Spinal cord (tissue), 10 donors: ENCODE measurements at places on chromosomes 2 and 18.

DNA sequence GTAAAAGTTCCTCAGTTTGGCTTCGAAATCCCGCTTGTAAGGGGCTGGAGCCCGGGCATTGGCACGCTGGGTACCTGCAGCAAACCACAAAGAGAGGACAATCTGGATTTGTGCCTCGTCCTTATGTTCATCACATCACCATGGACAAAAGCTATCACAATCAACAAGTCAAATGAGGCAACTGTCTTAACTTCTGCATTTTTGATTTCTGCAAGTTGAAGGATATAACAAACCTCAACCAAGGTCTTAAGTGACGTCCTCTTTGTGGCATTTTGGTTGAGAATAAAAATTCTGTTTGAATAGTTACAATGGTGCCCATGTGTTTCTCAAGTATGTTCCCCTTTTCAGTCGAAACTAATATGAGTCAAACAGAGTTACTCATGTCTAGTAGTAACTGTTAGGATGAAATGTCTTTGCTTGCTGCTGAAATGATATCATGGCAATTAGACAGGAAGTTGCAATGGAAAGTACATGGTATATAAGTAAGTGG is 70.8 kb upstream of the STK17B start:
- no peak overlapping the region for H3K4me3 ChIP-seq
- H3K27ac ChIP-seq: no peak overlapping the region
- H3K36me3 ChIP-seq: peaks cover 3% of the 10 kb centered on the region
- H3K4me1 ChIP-seq: no peaks in the 10 kb centered on the region
- H3K27me3 ChIP-seq: no peaks in the 10 kb centered on the region

GRCh38 chr2:96537066-96537733 is 648 bp downstream of the ARID5A start:
- no peaks in the 10 kb centered on the region for H3K36me3 ChIP-seq
- peaks cover 10% of the 10 kb centered on the region for H3K27me3 ChIP-seq
- peak overlapping the region; percentile 68 for H3K4me3 ChIP-seq
- H3K4me1 ChIP-seq: peaks cover 49% of the 10 kb centered on the region
- no peak for DNase-seq
- peak overlapping the region; percentile 83 for H3K27ac ChIP-seq

- no peak overlapping the region for H3K27ac ChIP-seq
- H3K4me3 ChIP-seq: no peak overlapping the region
- peaks cover 7% of the 10 kb centered on the region for H3K4me1 ChIP-seq
Measured at GRCh38 chr2:5392658-5393057, 299.5 kb upstream of the SOX11 start.

DNA sequence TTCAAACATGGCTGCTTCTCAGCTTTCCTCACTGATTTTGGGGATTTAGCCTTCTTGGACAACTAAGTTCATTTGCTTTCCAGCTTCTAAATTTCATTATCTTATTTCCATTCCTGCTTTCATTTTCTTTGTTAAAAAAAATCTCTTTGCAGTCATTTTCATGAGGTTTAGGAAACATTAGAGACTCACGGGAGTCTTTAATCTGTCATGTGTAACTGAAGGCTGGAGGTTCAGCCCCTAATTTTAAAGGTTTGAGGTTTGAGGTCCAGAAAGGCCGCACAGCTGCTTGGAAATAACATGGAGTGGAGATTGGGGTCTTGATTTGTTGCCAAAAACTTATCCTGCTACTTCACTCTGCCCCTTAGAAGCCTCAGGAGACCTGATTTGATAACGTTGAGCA is 30.3 kb downstream of the PROKR1 start:
- no peaks in the 10 kb centered on the region for H3K36me3 ChIP-seq
- no peak overlapping the region for H3K27ac ChIP-seq
- no peak for DNase-seq
- no peaks in the 10 kb centered on the region for H3K4me1 ChIP-seq
- H3K4me3 ChIP-seq: no peak overlapping the region
- H3K27me3 ChIP-seq: no peaks in the 10 kb centered on the region

GRCh38 chr2:232418466-232419244 is 12.0 kb downstream of the ALPG start:
- DNase-seq: no peak
- peak overlapping the region; percentile 26 for H3K4me3 ChIP-seq
- H3K27ac ChIP-seq: no peak overlapping the region
- peaks cover 24% of the 10 kb centered on the region for H3K4me1 ChIP-seq

DNA sequence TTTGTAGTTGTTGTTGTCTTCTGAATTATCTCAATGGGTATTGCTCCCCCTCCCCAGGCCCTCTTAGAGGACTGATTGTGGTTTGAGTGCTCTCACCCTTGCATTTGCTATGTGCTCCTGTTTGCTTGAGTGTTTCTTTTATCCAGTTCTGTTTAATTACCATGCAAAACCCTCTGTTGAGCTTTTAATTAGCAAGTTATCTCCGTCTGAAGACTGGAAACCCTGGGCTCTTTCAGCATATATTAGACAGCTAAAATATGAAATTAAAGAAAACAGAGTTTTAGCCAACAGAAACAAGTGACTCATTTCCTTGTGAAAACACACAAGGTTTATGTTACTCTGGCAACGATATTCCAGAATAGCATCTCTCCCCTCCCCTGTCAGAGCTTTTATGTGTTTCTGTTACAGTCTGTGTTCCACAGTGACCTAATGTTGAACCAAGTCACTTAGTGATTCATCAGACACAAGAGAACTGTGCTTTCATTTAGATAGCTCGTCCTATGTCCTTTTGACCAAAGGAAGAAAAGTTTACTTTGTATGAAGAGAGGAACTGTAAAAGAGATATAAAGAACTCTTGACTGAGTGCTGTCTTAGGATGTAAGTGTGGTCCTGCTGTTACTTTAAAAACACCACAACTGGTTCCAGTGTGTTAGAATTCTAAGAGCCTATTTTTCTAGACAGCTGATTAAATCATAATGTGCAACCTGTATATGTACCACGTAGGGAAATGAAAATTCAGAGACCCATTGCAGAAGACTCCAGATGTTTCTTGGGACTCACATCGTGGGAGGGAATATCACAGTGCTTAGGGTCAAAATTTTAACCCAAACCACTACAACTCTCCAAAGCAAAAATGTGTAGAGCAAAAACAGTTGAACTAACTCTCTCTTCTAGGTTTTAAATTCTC is 172.8 kb upstream of the RBMS1 start:
- no peaks in the 10 kb centered on the region for H3K36me3 ChIP-seq
- H3K27me3 ChIP-seq: no peaks in the 10 kb centered on the region
- peak overlapping the region; percentile 73 for H3K27ac ChIP-seq
- no peak overlapping the region for H3K4me3 ChIP-seq

DNA sequence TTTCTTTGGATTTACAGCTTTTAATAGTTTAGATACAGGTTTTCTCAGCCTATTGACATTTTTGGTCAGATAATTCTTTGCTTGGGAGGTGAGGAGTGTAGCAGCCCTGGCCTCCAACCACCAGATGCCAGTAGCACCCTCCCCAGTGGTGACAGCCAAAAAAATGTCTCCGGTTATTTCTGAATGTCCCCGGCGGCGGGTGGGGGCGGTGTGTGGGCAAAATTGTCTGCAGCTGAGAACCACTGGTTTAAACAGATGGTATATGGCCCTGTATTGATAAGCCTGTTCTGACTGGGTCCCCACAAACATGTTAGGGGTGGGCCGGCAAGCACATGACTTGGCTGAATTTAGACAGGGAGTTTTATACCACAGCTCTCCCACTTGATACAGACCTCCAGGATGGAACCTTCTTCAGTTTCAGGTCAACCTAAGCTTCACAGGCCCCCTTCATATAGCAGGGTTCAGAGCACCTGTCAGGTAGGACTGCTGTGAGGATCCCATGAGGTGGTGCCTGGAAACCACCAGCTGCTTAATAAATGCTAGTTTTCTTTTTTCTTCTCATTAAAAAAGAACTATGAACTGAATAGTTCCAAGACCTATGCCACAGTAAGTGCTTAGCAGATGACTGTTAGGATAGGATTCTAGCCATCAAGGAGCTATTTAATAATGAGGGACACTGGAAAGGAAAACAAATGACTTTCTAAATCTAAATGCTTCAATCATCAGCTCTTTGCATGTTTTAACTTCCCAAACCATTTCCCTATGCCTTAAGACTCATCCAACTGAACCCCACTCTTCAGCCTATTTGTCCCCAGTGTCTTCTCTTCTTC is 18.1 kb downstream of the LPIN2 start:
- DNase-seq: no peak
- no peak overlapping the region for H3K27ac ChIP-seq
- H3K36me3 ChIP-seq: peaks cover 2% of the 10 kb centered on the region
- H3K4me1 ChIP-seq: peaks cover 17% of the 10 kb centered on the region
- no peak overlapping the region for H3K4me3 ChIP-seq

DNA sequence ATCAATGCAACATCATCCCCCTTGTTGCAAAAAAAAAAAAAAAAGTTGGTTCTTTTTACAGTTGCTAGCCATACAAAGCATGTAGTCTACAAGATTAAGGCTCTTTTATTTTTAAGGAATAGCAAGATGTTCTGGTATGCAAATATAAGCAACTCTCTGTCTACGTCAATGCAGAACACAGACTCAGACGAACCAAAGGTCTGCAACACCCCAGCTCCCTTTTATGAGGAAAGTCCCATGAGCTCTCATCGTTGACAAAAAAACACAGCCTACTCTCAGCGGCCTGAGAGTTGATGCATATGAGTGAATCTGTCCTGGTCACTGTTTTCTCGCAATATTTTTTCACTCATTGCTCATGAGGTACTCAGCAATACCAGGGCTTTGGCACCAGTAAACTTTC is 112.9 kb downstream of the STK39 start:
- no peaks in the 10 kb centered on the region for H3K4me1 ChIP-seq
- no peak for DNase-seq
- no peak overlapping the region for H3K4me3 ChIP-seq
- no peaks in the 10 kb centered on the region for H3K36me3 ChIP-seq
- H3K27ac ChIP-seq: no peak overlapping the region
- no peaks in the 10 kb centered on the region for H3K27me3 ChIP-seq

GRCh38 chr2:5735521-5735861 is 43.3 kb downstream of the SOX11 start:
- no peaks in the 10 kb centered on the region for H3K36me3 ChIP-seq
- H3K27me3 ChIP-seq: no peaks in the 10 kb centered on the region
- peaks cover 2% of the 10 kb centered on the region for H3K4me1 ChIP-seq
- no peak overlapping the region for H3K27ac ChIP-seq

DNA sequence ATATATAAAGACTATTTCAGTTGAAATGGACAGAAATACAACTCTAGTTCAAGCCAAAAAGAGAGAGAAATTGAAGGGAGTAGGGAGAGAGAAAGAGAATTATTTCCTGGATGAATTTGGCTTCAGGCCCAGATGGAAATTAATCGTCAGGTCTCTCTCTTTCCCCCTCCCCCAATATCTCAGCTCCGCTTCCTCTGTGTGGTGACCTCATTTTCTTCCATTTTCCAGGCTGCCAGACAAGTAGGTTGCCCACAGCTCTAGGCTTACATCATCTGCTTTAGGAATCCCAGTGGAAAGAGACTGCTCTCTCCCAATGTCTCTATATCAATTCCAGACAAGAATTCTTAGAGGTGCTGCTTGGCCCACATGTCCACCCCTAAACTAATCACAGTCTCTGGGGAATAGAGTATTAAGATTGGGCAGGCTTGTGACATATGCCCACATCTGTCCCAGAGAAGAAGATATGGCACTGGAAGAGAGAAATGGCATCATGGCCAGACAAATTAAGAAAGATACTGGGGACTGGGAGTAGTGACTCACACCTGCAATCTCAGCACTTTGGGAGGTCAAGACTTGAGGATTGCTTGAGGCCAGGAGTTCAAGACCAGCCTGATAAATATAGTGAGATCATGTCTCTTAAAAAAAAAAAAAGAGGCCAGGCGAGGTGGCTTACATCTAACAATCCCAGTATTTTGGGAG is 37.2 kb upstream of the CFAP36 start:
- no peaks in the 10 kb centered on the region for H3K36me3 ChIP-seq
- no peaks in the 10 kb centered on the region for H3K27me3 ChIP-seq
- H3K4me3 ChIP-seq: no peak overlapping the region
- no peaks in the 10 kb centered on the region for H3K4me1 ChIP-seq
- no peak overlapping the region for H3K27ac ChIP-seq

- H3K27me3 ChIP-seq: no peaks in the 10 kb centered on the region
- H3K4me1 ChIP-seq: peaks cover 50% of the 10 kb centered on the region
- H3K36me3 ChIP-seq: no peaks in the 10 kb centered on the region
- no peak for DNase-seq
- peak overlapping the region; percentile 78 for H3K27ac ChIP-seq
Measured at GRCh38 chr2:20609349-20609994, 41.4 kb downstream of the HS1BP3 start.

DNA sequence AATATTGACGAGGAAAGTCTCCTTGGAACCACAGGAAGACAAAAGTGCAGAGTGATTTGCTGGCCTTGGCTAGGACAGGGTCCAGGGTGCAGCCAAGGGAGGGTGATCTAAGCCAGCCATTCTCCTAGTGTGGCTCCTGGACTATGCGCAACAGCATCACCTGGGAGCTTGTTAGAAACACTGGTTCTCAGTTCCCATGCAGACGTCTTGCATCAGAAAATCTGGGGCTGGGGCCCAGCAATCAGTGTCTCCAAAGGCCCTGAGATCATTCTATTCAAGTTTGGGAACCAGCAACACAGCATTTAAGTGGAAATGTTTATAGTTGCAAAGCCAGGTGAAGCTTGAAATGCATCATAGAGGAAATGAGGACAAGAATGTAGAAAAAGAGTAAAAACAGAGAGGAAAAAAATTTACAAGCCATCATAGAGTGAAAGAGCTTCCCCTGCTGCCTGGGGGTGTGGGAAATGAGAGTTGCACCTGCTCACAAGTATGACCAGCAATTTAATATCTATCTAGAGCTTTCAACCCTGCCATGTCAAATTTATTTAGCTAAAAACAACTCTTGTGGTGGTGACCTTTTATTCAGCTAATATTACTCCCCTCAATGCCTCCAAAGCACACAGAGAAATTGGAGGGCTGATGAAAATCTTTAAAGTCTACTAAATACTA is 54.4 kb upstream of the SEC11C start:
- peaks cover 12% of the 10 kb centered on the region for H3K4me1 ChIP-seq
- no peaks in the 10 kb centered on the region for H3K27me3 ChIP-seq
- no peaks in the 10 kb centered on the region for H3K36me3 ChIP-seq

DNA sequence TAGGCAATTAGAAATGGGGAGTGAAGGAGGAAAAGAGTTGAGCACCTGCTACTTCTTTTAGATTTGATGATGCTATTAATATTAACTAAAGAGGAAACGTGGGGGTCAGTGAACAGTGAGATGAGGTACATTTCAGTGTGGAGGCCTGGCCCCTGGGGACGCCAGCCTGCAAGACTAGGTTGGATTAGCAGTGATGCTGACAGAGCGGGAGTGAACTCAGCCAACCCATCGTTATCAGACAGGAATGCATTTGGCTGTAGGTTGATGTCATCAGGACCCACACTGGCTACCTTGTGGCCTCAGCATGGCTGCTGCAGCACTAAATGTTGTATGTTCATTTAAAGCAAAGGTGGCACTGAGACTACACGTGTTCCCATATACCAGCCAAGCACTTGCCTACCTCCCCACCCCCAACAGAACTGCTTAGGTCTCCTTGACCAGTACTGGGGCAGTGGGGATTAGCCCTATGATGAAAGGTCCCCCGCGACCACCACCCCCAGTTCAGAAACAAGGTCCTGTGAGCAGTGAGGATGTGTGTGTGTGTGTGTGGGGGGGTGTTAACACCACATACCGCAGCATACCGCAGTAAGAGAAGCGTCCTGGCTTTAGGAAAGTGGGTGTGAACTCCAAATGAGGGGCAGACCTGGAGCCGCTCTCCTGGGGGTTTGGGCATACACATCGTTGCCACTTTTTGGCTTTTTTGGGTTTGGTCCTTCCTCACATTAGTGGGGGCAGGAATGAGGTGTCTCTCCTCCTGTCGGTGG is 26.0 kb downstream of the DGKD start:
- H3K36me3 ChIP-seq: peaks cover 4% of the 10 kb centered on the region
- no peak for DNase-seq
- H3K4me1 ChIP-seq: peaks cover 15% of the 10 kb centered on the region
- H3K4me3 ChIP-seq: no peak overlapping the region
- H3K27me3 ChIP-seq: no peaks in the 10 kb centered on the region
